ENCODE measurements at places on chromosomes 1 and 21.

DNA sequence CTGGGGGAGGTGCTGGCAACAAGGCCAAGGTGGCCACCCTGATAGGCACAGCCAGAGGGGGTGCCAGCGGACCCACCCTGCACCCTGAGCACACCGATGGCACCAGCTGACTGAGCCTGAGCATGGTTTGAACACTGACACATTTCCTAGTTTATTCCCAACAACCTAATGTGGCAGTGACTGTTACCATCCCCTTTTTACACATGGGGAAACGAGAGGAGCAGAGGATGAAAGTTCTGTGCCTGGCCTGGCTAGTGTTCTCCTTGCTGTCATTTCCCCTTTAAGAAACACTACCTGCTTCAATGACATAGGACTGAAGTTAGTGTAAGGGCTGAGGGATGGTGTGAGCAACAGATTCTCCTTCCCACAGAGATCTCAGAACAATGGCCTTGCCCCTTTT lies 15.3 kb downstream of the CLDN14 start:
- no peak for DNase-seq

- DNase-seq = no peak
These were observed 98.5 kb downstream of the DISC1 start for GRCh38 chr1:231724876-231725647.

GRCh38 chr1:1433804-1434130 lies 1.7 kb upstream of the VWA1 start:
- DNase-seq = no peak

- no peak for DNase-seq
These were observed 621.5 kb upstream of the ADGRL2 start for GRCh38 chr1:81179242-81179641.

GRCh38 chr1:116574581-116575291 lies 3.9 kb upstream of the CD58 start:
- peak; percentile 19 for DNase-seq

DNA sequence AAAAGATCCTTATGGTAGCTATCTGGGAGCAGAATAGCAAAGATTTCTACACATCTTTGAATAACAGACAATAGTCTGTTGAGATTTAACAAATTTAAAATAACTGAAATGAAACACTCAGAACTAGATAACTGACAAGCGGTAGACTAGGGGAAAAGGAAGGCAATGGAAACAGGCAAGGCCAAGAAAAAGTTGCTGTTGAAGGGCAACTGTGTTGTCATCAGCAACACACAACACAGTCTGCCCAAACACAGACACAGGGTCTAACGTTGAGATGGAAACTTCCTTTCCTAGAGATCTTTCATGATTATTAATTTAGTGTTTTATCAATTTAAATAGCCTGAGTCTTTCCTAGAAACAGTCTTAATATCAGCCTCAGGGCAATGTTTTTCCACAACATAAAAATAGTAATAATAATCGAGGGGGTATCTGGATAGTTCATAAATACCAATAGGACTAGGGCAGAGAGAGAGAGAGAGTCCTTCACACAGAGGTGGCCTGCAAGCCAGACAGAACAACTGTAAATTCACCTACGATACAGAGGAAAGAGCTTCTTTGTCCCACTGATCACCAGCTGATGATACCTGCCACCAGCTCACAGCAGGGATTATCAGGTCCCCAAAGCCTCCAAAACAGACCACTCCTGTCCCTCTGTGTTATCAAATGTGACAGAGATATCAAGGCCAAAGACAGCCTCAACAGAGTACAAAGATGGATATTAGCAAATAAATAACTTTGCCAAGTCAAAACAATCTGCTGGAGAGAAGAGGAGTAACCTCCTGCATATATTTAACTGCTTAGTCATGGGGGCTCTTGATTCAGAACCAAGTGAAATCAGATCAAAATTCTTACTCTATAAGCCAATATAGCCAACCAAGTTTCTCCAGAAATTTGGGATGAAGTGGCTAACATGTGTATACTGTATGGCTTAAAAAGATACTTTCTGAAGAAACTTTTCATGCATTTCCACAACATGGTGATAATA lies 245.3 kb downstream of the SLC45A1 start:
- DNase-seq = no peak

DNA sequence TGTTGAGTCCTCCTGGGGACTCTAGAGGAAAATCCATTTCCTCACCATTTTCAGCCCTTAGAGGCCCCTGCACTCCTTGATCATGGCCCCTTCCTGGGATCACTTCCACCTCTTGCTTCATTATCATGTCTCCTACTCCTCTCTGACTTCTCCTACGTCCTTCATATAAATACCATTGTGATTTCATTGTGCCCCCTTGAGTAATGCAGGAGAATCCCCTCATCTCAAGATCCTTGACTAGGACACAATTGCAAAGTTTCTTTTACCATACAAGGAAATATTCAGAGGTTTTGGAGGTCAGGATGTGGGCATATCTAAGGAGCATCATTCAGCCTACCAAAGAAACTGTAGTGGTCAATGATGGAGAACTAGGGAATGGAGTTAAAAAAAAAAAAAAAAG lies 8.8 kb upstream of the GBP6 start:
- no peak for DNase-seq

DNA sequence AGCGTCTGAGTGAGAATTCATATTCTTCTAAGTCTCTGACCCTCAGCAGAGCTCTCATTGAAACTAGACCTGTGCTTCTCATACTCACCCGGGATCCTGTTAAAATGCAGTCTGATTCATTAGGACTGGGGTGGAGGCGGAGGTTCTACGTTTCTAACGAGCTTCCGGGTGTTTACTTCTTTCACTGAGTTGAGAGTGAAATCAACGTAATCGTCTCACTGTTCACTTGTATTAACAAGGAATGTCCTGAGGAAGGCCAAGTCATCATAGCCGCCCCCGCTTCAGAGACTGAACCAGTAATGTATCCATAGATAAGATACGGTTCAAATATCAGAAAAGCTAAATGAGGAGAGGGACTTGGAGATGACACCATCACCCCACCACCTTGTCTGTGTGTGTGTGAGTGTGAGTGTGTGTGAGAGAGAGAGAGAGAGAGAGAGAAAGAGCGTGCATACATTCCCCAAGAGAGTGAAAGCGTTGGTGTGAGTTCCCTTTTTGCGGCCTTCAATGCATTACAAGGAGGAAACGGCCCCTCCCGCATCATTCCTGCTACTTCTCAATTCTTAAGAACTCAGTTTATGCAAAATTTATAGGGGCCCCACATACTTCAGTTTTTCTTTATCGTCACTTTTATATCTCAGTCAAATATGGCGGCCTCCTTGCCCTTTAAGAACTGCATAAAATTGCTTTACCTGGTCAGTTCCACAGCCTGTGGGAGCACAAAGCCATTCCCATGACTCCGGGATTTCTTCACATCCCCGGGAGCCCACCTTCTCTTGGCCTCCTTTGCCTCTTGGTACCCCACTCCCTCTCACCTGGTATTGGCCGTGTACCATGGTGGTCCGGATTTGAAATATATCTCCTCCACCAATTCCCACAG lies 19.8 kb downstream of the KMO start:
- no peak for DNase-seq

DNA sequence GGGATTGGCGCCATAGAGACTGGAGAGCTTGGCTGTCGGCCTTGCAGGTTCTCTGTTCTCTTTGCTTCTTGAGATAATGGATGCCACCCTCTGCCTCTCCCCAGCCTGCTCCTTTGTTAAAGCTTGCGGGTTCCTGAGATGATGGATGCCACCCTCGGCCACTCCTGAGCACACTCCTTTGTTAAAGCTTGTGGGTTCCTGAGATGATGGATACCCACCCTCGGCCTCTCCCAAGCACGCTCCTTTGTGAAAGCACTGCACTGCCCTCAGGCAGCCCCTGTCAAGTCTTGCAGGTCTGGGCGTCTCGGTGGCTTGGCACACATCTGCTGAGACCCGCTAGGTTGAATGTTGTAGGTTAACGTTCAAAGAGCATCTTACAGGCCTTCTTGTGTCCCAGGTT lies 76.5 kb downstream of the SCCPDH start:
- no peak for DNase-seq

GRCh38 chr1:26820784-26821269 lies 5.7 kb upstream of the ZDHHC18 start:
- DNase-seq = no peak

GRCh38 chr1:57901208-57901919 lies 477.5 kb upstream of the DAB1 start:
- DNase-seq = no peak

DNA sequence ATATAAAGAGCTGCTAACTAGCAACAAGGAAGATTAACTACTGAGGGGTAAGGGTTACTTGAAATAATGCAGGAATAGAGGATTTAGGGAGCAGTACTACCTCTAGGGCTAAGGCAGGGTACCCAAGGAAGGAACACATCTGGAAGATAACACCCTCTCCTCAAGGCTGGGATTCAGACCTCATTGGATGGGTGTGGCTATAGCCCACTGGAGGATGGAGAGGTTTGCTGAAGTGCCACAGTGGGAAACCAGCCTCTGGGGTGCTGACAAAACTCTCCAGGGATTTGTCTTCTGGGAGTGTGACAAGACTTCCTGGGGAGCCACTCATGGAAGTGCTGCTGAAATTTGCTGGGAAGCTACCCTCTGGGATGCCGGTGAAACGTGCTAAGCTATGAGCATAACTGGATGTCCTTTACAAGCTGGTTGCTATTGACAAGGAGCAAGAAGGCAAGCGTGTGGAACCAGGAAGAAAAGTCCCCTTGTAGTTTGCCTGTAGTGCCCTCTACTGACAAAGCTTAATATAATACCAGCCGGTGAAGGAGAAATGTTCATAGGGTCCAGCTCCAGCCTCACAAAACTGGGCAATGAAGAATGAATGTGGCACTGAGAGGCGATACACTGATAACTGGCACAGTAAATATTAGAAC lies 122.8 kb upstream of the USP24 start:
- DNase-seq = no peak

DNA sequence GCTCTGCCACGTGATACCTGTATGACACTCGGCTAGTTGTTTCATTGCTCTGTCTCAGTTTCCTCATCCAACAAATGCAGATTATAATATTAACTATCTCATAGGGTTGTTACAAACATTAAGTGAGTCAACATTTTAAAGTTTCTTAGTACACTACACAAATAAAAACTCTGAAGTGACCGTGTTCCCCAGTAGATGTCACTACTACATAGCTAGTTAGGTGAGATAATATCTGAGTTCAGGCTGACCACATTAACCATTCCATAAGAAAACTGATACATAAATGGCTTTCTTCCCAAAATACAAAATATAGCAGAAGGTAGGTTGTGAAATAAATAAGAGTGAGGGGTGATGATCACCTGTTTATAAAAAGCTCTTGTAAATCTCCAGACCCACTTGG lies 214.1 kb downstream of the NUF2 start:
- DNase-seq = no peak

GRCh38 chr1:148353461-148354283 lies 129.4 kb downstream of the PPIAL4G start:
- DNase-seq = no peak

DNA sequence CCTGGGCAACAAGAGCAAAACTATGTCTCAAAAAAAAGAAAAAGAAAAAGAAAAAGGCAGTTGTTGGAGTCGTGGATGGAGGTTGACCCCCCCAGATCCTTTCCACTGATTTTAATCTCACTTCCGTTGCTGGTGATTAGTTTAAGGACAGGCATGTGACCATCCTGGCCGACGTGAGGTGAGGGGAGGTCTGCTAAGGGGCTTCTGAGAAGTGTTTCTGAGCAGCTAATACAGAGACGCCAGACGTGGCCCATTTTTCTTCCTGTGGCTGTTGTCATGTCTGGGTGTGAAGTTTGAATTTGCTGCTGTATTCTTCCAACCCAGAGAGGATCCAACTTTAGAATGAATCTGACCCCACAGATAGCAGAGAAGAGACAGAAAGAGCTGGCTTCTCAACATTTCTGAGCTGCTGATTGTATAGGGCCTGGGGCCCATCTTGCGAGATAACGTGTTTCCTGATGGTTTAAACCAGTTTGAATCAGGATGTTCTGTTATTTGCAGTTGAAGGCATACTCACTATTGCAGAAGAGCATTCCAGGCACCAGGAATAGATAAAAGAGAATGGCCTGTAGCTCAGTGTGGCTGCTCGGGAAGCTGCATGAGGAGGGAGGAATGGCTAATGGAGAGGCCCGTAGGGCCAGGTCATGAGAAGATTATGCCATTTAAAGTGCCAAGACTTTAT lies 22.8 kb upstream of the SSBP3 start:
- DNase-seq = no peak

DNA sequence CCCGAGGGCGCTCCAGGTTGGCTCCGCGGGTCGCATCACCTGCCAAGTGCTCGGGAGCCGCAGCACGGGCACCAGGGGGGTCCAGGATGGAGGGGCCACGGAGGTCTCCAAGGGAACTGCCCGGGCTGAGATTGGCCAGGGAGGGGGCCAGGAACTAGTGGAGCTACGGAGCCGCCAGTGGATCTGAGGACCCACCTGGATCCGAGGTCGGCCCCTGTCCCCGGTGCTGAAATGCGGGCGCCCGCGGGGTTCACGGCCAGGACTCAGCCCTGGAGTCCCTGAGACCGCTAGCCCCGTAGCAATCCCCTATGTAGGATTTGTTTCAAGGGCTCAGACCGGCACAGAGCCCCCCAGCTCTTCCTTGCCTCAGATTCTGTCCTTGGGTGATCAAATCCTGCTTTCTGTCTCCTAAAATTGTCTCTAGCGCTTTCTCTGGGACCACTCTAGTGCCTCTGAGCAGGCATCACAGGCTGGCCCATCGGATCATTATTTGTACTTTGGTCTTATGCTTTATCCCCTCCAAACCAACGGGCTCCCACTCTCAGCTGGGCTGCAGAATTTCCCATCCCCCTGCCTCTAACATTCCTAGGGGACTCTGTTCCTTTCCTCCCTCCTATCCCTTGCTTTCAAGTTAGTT lies 27.3 kb downstream of the KIAA2013 start:
- no peak for DNase-seq

DNA sequence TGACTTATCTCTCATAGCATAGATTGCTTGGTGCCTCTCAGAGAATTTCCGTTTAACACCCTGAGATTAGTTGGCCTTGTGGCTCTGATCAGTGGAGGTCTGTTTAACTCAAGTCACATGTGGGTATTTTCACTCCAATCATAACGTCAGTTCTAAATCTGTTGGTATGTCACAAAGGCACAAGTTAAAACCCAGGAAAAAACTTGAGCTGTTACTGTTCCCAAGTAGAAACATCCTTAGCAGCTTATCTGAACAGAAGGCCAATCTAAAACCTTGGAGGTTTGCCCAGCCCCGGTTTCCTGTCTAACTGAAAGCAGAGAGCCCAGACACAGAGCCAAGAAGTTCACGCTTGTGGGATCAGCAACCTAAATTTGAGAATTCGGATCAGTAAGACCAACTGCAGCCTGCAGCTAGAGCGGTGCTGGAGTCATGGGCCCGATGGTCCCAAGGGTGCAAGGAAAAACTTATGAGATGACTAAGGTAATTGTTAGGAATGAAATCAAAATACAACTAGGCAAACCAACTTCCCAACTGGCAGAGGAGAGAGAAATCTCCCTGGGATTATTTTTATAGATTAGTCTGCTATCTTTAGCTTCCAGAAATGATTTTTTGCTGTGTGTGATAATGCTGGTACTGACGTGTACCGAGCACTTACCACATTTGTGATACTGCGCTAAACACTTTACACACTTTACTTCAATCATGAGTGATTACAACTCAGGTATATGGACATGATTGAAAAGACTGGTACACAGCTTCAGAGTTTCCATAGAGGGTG lies 90.2 kb upstream of the C1orf21 start:
- DNase-seq = no peak

- no peak for DNase-seq
These were observed 91.9 kb upstream of the KCNK2 start for GRCh38 chr1:214990619-214991018.

GRCh38 chr1:87398641-87399040 lies 70.0 kb downstream of the LMO4 start:
- no peak for DNase-seq
